ENCODE measurements at places on chromosomes 1 and 21.
A peak's percentile ranks its signal among the peaks of the same experiment; 100 is the strongest.

DNA sequence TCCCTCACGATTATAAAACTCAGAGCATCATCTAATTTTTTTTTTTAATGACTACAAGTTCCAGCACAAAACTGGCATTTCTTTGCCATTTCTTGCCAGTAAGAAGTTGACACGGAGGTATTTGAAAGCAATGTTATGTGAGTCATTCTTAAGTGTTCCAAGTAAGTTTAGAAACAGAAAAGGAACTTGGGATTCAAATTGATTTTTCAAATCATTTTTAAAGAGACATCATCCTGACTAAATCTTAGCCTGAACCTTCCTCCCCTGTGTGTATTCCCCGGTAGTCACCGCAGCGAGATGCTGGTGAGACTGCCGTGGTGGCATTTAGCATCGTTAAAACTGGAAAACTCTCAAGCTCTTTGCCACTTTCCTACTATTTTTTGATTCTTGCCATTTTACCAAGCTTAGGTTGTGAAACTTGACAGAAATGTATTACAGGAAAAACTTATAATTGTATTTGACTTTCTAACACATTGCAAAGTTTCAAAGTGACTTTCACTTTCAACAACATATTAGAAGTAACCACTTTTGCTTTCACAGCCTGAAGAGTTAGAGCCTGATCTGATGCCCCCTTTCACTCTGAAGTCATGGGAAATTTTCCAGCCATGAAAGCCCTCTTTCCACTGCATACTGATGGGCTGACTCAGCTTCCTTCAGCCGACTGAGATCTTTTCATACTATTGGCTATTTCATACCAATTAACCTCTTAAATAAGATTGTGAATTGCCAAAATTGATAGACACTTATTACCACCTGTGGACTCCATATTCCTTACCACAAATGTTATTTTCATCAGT lies 61.4 kb downstream of the OLFML2B start:
- no peak for DNase-seq

GRCh38 chr1:60889709-60890108 lies 192.7 kb upstream of the NFIA start:
- no peak for DNase-seq

DNA sequence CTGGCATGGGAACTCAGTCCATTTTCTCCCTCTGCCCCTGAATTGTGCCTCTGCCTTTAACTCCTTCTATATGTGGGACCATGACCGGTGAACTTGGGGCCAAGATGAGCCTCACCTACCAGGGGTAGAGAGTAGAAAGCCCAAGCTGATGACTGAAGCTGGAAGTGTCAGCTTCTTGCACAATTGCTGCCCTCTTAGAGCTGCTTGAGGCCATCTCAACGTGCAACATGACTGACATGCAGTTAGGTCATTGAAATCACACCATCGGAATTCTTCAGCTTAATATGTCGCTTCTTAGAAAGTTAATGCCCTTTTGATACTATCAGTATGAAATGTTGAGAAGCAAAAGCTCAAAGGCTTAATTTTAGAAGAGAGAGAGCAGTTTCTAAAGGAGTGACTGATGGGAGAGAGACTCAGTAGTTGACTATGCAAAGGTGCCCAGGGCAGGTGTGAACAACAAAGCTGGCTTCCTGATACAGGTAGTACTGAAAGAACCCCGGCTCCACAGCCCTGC lies 89.4 kb upstream of the UBE2U start:
- no peak for DNase-seq

DNA sequence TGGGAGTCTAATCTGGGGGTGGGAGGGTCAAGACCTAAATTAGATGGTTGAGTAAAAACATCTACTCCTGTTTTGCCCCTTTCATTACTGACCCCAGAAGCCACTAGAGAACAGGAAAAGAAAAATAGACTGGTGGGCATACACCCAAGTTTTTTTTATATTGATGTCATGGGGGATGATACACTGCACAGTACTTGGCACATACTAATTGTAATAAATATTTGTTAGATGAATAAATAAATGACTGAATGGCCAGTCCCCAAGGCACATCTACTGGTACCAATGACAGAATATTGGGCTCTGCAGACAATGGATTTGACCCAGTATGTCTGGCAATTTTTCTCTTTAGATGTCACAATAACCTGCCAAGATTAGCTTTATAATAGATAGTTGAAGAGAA lies 36.8 kb upstream of the PTBP2 start:
- no peak for DNase-seq

- DNase-seq = no peak
Observed at GRCh38 chr1:55443175-55443915, 228.2 kb upstream of the USP24 start.

DNA sequence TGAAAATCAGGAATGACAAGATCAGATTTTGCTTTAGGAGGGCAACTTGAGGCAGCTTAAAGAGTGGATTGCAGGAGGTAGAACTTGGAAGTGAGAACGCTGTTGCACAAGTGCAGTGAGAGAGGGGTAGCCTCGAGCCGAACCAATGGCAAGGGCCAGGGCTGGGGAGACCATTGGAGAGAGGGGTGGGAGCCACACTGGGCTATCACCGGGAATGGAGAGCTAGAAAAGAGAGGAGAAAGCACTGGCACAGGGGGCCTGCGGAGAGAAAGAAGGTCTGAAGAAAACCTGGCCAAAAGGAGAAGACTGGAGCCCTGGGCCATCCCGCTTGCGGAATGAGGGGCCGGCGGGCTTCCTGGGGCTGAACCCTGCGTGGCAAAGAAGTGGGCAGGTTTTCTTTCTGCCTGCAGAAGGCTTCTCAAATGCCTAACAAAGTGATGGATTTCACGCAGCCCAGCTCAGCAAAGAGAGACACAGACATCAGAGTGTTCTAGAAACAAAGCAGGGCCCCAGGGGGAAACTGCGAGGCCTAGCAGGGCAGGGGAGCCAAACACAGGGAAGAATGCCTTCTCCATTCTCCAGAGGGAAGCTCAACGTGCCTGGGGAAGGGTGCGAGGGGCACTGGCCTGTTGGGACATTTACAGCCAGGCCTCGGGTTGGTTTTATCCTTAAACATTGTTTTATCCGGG lies 1.2 kb upstream of the SLC37A1 start:
- DNase-seq = no peak

GRCh38 chr21:37983336-37984095 lies 67.3 kb upstream of the KCNJ6 start:
- DNase-seq = no peak

DNA sequence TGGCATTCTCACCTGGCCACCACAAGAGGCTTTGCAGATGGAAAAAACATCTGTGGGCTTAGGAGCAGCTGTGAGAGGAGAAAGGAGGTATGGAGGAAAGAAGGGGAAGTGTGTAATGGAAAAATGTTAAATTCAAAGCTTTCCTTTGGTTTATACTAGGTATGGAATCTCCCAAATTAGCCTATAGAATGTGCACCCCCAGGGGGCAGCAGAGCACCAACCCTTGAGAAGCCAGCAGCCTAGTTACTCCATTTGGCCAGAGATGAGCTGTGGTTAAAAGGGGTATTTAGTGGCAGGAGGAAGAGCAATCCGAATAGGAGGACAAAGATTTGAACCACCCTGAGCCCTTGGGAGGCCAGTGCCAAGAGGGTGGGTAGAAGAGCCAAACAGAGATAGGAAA lies 97.5 kb upstream of the CTTNBP2NL start:
- DNase-seq = peak; percentile 1

GRCh38 chr1:174964972-174965361 lies 34.8 kb upstream of the CACYBP start:
- no peak for DNase-seq

DNA sequence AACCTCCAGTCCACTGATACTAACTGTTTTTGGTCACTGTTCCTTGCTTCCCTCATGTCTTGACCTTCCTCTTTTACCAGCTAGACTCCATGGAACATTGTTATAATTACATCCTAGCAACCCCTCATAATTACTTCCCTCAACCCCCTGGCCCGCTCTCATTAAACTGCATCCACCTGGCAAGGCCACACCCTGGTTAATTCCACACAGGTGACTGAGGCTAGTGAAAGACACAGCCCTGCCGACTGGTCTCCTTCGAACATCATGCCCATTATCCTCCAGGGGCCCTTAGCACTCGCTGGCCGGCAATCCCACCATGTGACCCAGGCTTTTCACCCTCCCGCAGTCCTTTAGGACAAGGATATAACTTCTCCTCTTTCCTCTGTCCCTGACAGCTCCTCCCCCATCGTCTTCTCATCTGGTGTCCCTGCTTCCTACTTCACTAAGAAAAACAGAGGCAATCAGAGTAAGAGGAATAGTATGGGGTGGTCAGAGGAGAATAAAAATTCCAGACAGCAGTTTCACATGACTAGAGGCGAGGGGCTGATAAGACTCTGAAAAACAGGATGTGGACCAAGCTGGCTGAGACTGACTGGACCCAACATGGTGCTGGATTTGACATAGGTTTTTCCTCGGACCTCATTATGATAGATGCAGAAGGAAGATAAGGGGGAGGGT lies 8.8 kb upstream of the TENT5B start:
- no peak for DNase-seq

GRCh38 chr1:115402753-115403184 lies 64.7 kb upstream of the NGF start:
- no peak for DNase-seq

- no peak for DNase-seq
Observed at GRCh38 chr1:81270051-81270450, 530.7 kb upstream of the ADGRL2 start.
